ENCODE measurements at places on chromosomes 12 and 14.

DNA sequence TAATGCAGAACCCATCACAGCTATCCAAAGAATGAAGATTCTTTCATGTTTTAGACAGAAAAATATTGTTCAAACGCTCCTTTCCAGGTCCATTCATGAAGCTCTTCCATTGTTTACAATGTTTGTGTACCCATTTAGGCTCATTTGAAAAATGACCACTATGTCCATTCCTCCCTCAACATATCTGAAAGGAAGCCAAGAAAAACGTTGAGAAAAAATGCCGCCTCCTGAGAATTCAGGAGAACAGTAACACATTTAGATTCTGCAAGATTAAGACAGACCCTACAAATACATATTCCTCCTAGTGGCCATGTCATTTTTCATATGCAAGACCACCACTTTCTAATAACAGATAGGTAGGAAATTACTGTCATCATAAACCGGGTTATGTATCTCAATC, 124.4 kb downstream of the SLC25A21 start:
- DNase-seq, result no peak

GRCh38 chr12:126033751-126034150, 968.5 kb downstream of the AACS start:
- no peak for DNase-seq

DNA sequence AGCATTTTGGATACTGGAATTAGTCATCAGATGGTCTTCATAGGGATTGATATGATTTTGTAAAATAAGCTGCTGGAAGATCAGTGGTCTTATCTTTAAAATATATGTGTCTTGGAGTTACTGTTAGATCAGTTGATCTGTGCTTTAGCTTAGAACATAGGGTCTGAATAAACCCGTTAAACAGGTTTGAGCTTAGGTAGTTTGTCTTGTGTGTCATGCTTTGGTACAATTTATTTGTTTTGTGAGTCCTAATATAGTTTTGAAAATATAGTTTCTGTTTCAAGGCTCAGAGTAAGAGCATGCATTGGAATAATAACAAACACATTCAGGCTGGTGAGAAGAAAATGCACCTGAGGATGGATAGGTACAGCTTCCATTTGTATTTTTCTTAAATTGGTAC, 505.0 kb downstream of the SLC16A7 start:
- DNase-seq, result no peak

DNA sequence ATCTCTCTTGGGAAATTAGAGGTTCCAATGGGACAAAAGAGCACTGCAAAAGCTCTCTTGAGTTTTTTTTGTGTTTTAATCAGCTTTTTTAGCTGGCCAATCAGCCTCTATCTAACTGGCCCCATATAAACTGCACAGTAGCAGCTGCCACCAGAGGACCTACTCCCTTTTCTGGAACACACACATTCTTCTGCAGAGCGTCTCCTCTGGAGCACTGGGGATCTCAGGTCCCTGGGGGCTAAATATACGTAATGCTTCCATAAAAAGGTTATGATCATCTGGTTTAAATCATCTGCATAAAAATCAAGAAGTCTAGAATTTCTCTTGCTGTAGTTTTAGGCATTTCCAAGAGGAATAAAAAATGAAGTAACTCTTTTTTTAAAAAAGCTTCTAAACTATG, 32.3 kb downstream of the TSPAN8 start:
- DNase-seq, result no peak

GRCh38 chr12:114439261-114439683, 33.3 kb upstream of the TBX5 start:
- DNase-seq, result no peak

DNA sequence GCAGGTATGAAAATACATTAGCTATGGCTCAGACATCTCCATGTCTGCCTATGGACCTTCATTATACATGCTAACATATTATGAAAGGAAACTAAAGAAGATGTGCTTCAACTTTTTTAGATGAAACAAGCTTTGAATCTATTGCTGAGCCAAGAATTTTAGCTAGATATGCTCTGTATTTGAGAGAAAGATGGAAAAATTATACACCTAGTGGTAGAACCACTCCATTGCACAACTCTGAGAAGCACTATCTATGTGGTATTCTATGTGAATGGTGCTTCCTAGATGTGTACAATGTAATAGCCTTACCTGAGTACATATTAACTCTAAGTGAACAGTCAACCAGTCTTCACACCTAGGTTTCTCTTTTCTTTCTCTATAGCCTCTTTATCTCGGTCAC, 17.3 kb downstream of the EPYC start:
- DNase-seq, result no peak

GRCh38 chr14:58663494-58664111, 25.8 kb downstream of the DACT1 start:
- DNase-seq, result no peak

GRCh38 chr14:69591317-69591716, 16.6 kb upstream of the CCDC177 start:
- no peak for DNase-seq

DNA sequence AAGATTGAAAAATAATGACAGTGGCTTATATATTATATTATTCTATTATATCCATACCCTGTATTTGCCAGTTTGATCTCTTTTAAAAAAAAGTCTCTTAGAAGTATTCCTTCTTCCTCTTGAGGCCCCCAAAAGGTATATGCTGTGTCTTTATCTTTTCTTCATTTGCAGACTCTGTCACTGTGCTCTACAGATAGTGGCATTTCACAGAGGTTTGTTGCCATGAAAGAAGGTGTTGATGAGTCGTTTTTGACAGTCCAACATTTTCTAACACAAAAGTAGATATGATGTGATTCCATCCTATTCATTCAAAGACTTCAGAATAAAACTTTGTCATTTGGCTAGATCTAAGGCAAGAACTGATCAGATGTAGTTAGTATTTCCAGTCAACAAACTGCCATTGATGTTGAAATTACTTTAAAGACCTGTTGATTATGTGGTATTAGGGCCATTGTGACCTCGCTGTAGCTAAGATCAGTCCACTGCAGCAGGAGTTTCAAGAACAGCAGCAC, at the start of gene CCDC196:
CCDC196 (plus strand) TSS at position 462 of the 512 bp plus-strand sequence. CDS start 132 bp downstream, outside the sequence.
- DNase-seq, result no peak

DNA sequence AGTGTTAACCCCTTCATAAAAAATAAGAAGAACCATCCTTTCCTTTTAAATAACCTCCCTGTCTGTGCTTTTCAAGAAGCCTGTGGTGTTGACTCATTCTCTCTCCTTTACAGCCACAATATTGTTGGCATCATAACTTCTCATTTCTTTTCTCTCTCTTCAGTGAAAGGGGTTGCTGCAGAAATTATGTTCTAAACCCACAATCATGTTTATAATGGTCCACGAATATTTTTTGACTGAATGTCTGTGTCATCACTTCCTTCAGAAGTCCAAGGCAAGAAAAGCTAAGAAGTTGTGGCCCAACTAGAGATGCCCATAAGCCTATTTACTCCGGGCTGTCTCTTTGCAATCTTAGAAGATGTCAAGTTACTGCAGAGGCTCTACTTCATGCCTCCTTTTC, 488.3 kb downstream of the APAF1 start:
- no peak for DNase-seq

DNA sequence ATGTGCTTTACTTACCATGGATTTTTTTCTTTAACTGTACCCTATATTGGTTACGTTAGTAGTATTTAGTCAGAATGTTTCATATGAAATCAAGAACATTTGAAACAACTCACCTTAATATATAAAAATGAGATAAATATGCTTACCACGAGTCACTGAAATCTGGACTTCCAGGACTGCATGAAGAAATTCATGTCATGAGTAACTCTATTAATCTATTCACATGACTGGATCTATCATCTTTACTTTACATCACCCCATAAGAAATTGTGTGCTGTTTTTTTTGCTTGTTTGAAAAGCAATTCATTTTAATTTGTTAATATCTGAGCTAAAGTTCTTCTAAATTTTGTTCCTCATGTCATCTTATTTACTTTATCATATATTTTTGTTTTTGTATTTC, 5.2 kb downstream of the EPYC start:
- no peak for DNase-seq

- no peak for DNase-seq
These were observed 24.1 kb downstream of the PLEKHG7 start for GRCh38 chr12:92726850-92727249.

DNA sequence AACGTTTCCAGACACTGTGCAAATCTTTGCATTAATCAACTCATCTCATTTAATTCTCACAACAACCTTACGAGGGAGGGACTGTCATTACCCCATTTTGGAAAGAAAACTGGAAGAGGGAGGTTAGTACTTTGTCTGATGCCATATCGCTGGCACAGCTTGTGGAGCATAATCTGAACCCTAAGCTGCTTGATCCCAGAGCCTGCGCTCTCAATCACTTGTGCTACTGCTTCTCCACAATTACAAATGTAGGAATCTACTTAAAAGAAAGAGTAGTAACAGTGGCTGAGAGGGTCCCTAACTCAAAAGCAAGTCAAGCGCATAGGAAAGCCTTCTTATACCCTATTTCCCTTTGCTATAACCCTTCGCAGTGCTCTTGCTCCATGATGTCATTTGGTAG, 3.2 kb downstream of the EFS start:
- no peak for DNase-seq

- no peak for DNase-seq
These were observed 540.3 kb downstream of the BCL11B start for GRCh38 chr14:98731701-98732100.

- no peak for DNase-seq
These were observed 519.8 kb upstream of the FLRT2 start for GRCh38 chr14:85010186-85010585.

DNA sequence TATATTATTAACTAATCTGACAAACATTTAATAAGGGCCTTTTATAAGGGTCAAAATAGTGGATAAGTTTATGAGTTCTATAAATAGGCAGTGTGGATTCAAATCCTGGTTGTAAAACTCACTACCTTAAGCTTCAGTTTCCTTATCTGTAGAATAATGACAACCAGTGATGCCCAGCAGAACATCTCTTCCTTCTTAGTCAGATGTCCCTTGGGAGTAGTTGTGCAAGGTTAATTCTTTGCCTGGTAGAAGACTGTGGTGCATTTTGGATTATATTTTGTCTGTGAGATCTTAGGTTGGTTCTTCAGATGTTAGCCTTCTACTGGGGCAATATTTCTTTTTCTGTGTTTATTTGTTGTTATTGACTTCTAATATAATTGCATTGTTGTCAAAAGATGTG, 59.5 kb downstream of the ARID2 start:
- DNase-seq, result no peak

DNA sequence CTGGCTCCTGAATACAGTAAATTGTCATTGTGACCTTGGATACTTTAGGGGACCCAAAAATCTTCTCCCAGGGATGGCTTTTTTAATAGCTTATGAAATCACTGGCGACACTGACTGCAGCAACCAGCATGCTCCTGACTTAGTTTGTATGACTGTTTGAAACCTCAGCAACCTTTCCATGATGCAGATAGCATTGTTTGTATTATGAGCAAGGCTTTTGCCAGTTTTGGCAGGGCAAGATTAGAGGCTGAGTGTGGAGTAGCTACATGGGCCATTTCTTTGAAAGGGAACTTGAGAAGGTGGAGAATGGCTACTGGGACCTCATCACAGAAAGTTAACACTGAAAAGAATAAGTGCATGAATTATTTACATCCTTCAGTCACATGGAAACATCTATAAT, 50.9 kb downstream of the SLC4A8 start:
- no peak for DNase-seq

- no peak for DNase-seq
These were observed 6.3 kb downstream of the SIVA1 start for GRCh38 chr14:104758981-104759969.

GRCh38 chr14:95503365-95504134, 12.9 kb downstream of the SYNE3 start:
- DNase-seq, result no peak

DNA sequence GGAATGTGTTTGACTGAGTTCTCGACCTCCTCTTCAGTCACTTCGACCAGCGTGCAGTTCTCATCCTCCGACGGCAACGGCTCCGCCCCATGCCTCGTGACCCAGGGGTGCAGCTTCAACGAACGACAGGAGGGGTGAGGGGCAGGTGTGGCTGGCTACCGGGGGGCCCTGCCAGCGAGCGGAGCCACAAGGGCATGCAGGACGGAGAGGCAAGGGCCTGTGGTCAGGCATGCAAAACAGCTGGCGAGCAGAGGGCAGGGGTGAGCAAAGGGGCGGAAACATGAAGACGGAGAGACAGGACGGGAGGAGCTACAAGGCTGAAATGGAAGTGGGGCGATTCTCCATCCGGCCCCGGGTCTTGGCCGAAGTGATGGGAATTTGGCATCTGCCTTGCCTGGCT, 38.7 kb downstream of the P2RX4 start:
- no peak for DNase-seq

DNA sequence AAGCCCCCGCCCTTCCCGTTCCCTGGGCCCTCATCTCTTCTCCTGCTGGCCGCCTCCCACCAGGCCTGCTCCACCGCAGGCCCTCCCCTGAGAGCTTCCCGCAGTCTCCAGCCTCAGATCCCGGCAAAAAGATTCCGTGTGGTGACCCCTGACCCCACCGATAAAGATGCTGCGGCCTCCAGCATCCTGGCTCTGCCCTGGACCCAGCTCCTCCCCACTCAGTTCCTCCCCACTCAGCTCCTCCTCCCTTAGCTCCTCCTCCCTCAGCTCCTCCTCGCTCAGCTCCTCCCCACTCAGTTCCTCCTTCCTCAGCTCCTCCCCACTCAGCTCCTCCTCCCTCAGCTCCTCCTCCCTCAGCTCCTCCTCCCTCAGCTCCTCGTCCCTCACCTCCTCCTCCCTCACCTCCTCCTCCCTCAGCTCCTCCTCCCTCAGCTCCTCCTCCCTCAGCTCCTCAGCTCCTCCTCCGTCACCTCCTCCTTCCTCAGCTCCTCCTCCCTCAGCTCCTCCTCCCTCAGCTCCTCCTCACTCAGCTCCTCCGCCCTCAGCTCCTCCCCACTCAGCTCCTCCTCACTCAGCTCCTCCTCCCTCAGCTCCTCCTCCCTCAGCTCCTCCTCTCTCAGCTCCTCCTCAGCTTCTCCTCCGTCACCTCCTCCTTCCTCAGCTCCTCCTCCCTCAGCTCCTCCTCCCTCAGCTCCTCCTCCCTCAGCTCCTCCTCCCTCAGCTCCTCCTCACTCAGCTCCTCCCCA, 17.0 kb downstream of the NOC4L start:
- no peak for DNase-seq

DNA sequence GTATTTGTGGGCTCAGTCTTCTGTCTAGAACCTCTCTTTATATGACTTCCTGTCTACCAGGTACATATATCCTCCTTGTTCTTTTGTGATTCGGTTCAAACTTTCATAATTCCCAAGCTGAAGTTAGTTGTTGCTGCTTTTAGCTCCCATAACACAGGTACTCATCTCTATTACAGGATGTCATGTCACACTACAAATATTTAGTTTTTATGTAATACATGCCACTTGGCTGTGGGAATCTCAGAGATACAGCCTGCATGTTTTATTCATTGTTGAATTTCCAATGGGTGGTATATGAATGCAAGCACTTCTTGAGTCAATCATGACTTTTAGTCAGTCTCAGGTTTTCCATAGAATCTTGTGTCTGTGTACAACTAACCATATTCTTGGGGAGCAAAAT, 122.7 kb downstream of the SINHCAF start:
- no peak for DNase-seq

- no peak for DNase-seq
These were observed 1400.9 kb upstream of the FLRT2 start for GRCh38 chr14:84129007-84129406.

- DNase-seq, result no peak
These were observed 27.4 kb upstream of the SFSWAP start for GRCh38 chr12:131683266-131684014.

- no peak for DNase-seq
These were observed 6.0 kb upstream of the SHMT2 start for GRCh38 chr12:57223191-57224165.

- DNase-seq, result no peak
These were observed 1100.7 kb downstream of the TRHDE start for GRCh38 chr12:73372856-73373255.

Data from stimulated activated CD4-positive, alpha-beta T cell treated with anti-CD3 and anti-CD28 coated beads, Interleukin-15, amount 100 ng/mL, for 1 hour (primary cell).